Spleen (tissue), 13 donors: ENCODE measurements at places on chromosomes 7 and 10. TPM values are rescaled to one million over a fixed set of nuclear protein-coding genes. Genes with fewer than 3 reads are reported as not detected.

Gene C10orf53
- not detected for total RNA-seq

Gene NXPH1
- not detected for total RNA-seq

Gene MUC12
- total RNA-seq = not detected

Gene PALD1
- total RNA-seq = 19.3 TPM

Gene NPC1L1
- total RNA-seq = 0.07 TPM

Gene INMT
- total RNA-seq = 40.3 TPM

Gene ANKIB1
- total RNA-seq = 75.3 TPM

Gene MYL10
- not detected for total RNA-seq

Gene ADAMTS14
- total RNA-seq = 0.13 TPM

Gene ZNF777
- 12.6 TPM for total RNA-seq

DNA sequence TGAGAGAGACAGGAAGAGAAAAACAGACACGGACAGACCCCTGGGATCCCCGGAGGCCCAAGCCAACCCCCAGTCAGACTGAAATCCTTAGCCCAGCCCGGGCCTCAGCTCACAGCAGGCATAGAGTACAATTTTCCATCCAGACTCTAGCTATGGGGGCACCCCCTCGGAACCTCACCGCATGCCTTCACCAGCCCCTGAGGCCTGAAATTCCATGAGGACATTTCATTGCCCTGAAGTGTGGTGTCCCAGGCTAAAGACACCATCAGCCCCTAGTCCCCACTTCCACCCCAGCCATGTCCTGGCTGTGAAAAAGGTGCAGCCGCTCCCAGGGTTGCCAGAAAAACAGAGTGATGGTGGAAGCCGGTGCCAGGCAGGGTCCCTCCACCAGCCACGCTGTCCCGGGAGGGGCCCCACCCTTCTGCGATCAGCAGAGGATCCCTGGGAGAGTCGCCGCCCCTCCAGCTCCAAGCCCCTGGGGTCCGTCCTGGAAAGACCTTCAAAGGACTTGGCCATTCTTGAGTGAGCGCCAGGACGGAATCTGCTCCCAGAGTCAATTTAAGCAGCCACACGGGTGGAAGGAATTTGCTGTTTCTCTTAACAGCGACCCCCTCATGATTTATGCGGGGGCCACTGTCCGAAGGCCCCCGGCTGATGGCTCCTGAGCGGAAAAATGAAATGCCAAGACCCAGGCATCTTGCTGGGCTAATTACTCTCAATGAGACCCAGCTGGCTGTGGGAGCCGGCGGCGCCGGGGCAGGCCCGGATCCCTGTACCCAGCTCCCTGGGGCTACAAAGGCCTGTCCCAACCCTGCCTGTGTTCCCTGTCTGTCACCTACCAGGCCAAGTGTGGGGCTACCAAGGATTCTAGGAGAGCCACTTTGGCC is 23.2 kb downstream of the MYL10 start:
- peak; percentile 59 for DNase-seq
- no peak overlapping the region for H3K27ac ChIP-seq
- no peaks in the 10 kb centered on the region for H3K27me3 ChIP-seq
- H3K4me3 ChIP-seq = no peak overlapping the region
- no peaks in the 10 kb centered on the region for H3K4me1 ChIP-seq

GRCh38 chr7:147196481-147196880 is 1079.9 kb downstream of the CNTNAP2 start:
- H3K4me1 ChIP-seq = no peaks in the 10 kb centered on the region
- no peaks in the 10 kb centered on the region for H3K27me3 ChIP-seq
- no peak overlapping the region for H3K4me3 ChIP-seq
- no peak for DNase-seq

DNA sequence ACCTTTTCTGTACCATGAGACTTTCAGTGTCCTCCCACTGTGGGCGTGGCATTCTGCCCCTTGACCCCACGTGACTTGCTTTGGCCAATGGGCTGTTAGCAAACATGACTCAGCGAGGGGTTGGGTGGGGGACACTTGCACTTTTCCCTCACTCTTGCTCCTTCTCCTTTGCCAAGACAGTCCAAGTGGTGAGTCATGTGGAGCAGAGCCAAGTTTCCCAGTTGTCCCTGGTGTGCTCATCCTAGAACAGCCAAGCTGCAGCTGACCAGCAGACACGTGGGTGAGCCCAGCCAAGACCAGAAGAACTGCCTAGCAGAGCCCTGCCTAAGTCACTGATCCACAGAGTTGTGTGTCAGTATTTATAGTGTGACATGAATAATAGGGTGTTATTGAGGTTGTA is 82.8 kb upstream of the CPXM2 start:
- no peak for DNase-seq
- no peak overlapping the region for H3K4me3 ChIP-seq
- H3K36me3 ChIP-seq = no peaks in the 10 kb centered on the region
- H3K4me1 ChIP-seq = peaks cover 8% of the 10 kb centered on the region
- peaks cover 65% of the 10 kb centered on the region for H3K27me3 ChIP-seq

DNA sequence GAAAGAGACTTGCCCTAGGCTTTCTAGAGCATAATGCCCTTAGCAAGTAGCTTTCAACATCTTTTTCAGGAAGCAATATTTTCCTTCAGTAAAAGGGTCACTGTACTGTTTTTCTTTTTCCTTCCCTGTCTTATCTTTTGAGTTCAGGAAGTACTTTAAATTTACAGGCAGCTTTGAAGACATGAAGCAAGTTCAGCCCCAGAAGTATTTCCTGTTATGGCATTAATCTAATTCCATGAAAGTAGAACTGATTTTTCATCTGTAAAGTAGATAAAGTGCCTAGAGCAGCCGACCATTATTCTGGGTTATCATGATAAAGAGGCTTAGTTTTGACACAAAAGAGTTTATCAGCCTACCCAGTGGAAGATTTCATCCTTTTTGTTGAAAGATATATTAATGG is 288.2 kb downstream of the ADK start:
- peak overlapping the region; percentile 29 for H3K27ac ChIP-seq
- H3K4me3 ChIP-seq = no peak overlapping the region
- DNase-seq = no peak
- H3K4me1 ChIP-seq = no peaks in the 10 kb centered on the region

DNA sequence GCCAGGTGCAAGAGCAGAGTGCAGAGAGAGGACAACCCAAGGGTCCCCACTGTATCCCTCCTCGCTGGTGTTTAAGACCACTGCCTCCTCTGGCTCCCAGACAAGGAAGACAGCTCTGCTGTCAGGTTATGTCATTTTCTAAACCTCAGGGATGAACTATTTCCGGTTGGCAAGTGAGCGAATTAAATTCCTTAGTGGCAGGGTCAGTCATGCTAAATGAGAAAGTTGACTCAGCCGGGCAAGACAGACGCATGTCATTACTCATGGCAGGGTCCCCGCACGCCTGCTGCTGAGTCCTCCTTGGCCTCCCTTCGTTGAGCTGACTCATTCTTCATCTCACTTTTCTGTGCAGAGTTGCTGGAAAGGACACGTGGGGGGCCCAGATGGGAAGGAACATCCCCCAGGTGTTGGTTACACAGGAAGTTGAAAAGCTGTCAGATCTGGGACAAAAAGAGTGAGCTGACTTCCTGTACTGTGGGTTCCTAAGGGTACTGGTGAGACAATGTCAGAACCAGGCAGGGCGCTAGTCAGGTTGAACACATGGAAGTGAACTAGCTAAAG is 47.1 kb upstream of the UCN3 start:
- no peak overlapping the region for H3K27ac ChIP-seq
- no peaks in the 10 kb centered on the region for H3K36me3 ChIP-seq
- no peaks in the 10 kb centered on the region for H3K4me1 ChIP-seq
- no peak for DNase-seq

- H3K4me3 ChIP-seq = no peak overlapping the region
- no peak overlapping the region for H3K27ac ChIP-seq
- no peaks in the 10 kb centered on the region for H3K27me3 ChIP-seq
- H3K4me1 ChIP-seq = no peaks in the 10 kb centered on the region
These were observed 119.6 kb downstream of the EMX2 start for GRCh38 chr10:117662126-117662525.

DNA sequence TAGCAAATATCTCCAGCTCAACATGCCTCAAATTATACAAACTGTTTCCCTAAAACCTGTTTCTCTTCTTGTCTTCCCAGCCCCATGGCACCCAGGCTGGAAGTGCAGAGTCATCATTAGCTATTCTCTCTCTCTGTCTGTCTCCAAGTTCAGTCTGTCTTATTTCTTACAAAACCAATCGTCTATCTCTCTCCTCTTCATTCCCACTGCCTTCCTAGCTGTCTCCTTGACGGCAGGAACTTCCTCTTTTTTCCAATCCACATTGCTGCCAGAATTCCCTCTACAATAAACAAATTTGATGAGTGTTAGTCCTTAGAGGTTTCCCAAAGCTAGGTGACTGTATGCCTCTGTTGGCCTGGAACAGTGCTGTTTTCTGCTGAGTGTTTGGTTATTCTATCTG is 14.9 kb upstream of the ZNRF2 start:
- no peaks in the 10 kb centered on the region for H3K27me3 ChIP-seq
- H3K4me3 ChIP-seq = no peak overlapping the region
- H3K36me3 ChIP-seq = no peaks in the 10 kb centered on the region
- no peak overlapping the region for H3K27ac ChIP-seq

DNA sequence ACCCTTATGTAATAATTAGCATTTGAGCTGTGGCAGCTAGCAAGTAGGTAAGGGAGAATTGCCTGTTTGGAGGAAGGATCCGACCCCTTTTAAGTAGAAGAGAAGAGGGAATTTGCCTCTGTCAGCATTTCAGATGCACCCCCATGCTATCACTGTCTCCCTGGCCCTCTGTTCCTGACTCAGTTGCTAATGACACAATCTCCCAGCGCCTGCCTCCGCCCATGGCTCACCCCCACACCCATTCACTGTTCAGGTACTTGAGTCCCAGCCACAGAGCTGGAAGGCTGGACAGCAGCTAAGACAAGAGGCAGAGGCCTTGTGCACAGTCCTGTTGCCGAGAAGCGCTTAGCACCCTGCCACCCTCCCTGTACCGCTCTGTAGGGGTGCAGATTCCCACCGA is 512.3 kb upstream of the GALNT17 start:
- H3K36me3 ChIP-seq = no peaks in the 10 kb centered on the region
- no peak overlapping the region for H3K27ac ChIP-seq
- no peaks in the 10 kb centered on the region for H3K27me3 ChIP-seq
- no peak overlapping the region for H3K4me3 ChIP-seq
- peaks cover 4% of the 10 kb centered on the region for H3K4me1 ChIP-seq
- no peak for DNase-seq

DNA sequence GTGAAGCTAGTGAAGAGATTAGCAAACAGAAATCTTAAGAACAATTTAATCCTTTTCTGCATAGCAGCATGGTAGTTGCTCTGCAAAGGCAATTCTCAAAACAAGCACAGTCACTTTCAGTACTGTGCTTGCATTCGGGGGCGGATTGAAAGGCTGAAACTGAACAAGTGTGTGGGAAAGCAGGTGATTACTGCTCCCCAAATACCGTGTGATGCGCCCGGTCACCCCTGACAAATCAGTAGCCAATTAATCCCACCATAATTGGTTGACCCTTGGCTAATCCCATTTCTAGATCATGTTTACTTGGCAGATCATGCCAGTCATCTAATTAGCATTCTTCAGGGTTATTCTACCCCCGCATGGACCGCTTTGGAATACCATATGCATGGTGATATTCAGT is 76.5 kb upstream of the ADRB1 start:
- H3K4me3 ChIP-seq = no peak overlapping the region
- no peaks in the 10 kb centered on the region for H3K27me3 ChIP-seq
- H3K4me1 ChIP-seq = no peaks in the 10 kb centered on the region
- H3K36me3 ChIP-seq = no peaks in the 10 kb centered on the region
- DNase-seq = no peak

DNA sequence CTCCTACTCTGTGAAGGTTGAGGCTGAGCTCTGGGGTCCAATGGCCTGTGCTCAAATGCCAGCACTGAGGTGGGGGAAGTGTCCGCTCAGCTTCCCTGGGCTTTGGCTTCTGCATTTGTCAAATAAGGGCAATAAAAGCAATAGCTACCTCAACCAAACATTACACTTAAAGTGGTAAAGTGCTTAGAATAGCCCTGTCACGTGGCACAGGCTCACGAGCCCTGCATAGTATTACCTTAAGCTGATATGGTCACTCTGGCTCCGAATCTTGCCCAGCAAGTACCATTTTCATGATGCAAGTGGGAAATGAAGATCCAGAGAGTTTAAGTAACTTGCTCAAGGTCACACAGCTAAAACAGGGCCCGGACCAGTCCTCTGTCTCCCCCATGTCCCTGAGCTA is 451.1 kb upstream of the ZMIZ1 start:
- H3K4me1 ChIP-seq = no peaks in the 10 kb centered on the region
- no peak for DNase-seq
- no peak overlapping the region for H3K27ac ChIP-seq
- no peak overlapping the region for H3K4me3 ChIP-seq
- no peaks in the 10 kb centered on the region for H3K27me3 ChIP-seq
- no peaks in the 10 kb centered on the region for H3K36me3 ChIP-seq

GRCh38 chr7:120170834-120171233 is 102.1 kb upstream of the KCND2 start:
- H3K4me3 ChIP-seq = no peak overlapping the region
- DNase-seq = no peak
- H3K4me1 ChIP-seq = no peaks in the 10 kb centered on the region
- H3K36me3 ChIP-seq = no peaks in the 10 kb centered on the region
- no peak overlapping the region for H3K27ac ChIP-seq

DNA sequence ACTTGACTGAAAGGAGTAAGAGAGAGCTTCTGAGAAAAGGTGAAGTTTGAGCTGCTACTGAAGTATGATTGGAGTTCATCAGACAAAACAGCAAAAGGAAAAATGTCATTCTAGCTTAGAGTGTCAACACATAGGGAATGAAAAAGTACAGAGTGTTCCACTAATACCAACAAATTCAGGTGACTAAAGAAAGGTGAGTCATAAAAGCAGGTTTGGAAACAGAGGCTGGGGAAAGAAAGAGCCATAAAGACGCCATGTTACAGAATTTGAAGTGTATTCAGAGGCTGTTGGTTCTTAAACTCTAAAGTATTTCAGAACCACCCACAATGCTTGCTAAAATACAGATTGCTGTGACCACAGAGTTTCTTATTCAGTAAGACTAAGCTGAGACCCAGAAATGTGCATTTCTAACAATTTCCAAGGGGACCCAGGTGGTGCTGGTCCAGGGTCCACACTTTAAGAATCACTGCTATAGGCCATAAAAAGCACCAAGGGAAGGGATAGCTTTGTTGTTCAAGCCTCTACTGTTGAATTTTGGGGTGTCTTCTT is 143.1 kb downstream of the ELAPOR2 start:
- no peak overlapping the region for H3K4me3 ChIP-seq
- no peaks in the 10 kb centered on the region for H3K4me1 ChIP-seq
- DNase-seq = no peak
- peaks cover 7% of the 10 kb centered on the region for H3K36me3 ChIP-seq
- no peak overlapping the region for H3K27ac ChIP-seq
